ENCODE measurements at places on chromosomes 4 and X.

DNA sequence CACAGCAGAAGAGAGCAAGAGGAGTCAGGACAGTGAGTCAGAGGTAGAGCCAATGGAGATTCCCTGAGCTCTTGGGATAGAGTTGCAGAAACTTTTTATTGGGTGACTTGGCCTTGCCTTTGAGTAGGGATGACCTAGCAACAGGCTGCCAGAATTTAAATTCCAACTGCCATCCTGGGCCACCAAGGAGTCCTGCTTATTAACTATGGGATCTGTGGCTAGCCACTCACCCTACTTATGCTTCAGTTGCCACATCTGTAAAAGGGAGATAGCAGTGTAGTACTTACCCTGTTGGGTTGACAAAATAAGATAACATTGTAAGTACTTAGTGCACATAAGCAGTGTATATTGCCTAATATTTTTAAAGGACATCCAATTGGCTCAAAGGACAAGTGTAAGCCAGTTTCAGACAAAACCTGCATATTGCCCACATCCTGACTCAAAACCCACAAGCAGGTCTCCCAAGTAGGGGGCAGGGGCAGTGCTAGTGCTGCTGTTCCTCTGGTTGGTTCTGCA is 43.5 kb upstream of the TMEM164 start:
- no peak for DNase-seq

GRCh38 chr4:78370631-78371372 is 180.8 kb upstream of the ANXA3 start:
- no peak for DNase-seq

DNA sequence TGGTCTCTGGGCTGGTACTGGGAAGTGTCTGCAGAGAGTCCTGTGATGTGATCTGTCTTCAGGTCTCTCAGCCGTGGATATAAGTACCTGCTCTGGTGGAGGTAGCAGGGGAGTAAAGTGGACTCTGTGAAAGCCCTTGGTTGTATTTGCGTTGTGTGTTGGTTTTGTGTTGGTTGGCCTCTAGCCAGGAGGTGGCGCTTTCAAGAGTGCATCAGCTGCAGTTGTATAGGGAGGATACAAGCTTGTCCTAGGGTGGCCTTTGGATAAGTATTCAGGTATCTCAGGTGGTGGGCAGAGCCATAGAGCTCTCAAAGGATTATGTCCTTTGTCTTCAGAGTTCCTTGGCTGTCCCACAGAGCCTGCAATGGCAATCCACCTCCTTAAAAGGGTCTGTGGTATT is 111.6 kb downstream of the MAGEB17 start:
- DNase-seq: peak; percentile 1

DNA sequence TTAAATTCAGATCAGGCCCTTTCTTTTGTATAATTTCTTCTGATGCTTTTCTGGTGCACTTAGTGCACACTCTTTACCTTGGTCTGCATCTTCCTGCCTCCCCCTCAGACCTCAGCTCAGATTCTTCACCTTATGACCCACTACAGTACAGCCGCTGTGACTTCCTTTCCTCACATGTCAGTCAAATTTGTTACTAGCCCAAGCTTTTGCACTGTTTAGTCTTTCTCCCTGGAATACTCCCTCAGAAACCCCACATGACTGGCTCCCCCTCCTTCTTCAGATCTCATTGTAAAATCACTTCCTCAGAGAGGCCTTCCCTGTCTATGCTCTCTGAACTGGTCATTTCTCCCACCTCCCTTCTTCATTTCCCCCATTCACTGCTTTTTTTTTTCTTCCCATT is 132.9 kb downstream of the FRAS1 start:
- no peak for DNase-seq

DNA sequence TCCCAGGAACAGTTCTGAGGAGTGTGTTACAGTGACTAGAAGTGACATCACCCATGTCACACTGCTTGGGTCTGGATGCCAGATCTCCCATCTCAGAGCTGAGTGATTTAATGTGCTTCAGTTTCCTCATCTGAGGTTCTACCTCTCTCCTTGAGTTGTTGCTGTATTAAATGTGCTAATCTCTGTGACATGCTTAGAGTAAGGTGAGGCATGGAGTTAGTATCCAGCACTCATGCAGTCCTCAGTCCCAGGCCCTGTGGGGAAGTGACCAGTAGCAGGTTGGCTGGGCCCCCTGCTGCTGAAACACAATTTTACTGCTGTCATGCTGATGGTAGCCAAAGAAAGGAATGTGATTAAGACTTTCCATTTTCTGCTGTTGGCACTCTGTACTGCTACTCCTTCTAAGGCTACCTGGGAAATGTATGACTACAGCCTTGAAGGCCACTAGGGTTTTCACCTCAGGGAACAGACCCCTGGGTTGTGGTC is 639.6 kb downstream of the MID1IP1 start:
- DNase-seq: no peak

GRCh38 chr4:75180790-75181776 is 248.2 kb downstream of the PARM1 start:
- DNase-seq: no peak

- DNase-seq: no peak
Measured at GRCh38 chr4:151908201-151908600, 147.4 kb upstream of the GATB start.

DNA sequence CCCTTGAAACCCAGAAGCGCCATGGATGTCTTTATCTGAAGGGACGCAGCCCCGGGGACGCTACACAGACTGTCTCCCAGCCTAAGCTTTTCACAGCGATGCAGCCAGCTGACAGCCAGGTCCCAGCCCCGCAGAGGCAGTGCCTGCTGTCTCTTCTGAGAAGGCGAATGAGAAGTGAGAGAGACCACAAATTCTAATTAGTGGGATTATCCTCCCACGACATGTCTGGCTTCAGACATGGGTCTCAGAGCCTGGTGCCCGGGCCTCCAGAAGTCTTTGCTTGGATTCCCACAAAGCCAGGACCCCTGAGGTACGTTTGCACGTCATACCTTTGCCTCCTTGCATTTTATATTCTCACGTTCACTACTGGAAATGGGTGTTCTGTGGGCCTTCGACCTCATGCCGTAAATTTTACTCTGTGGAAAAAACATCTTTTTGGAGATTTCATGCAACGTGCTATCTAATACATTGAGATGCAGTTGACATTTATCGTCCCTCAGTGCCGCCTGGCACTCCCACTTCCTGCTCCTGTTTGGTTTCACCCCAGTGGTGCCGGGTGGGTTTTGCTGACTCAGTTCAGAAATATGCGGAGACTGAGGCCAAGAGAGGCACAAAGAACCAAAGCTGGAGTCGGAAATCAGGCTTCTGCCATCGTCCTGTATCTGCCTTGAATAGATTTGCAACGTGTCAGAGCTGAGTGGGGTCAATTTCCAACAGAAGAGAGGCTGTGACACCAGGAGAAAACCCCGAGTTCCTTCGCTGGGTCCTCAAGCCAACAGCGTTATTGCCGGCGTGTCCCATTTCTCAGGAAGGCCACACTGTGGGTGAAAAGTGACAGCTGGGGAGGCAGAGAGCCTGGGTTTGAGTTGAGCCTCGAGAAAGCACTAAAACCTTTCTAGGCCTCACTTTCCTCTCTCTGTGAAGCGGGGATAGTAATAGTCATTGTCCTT is 114.4 kb downstream of the STK32B start:
- DNase-seq: no peak

DNA sequence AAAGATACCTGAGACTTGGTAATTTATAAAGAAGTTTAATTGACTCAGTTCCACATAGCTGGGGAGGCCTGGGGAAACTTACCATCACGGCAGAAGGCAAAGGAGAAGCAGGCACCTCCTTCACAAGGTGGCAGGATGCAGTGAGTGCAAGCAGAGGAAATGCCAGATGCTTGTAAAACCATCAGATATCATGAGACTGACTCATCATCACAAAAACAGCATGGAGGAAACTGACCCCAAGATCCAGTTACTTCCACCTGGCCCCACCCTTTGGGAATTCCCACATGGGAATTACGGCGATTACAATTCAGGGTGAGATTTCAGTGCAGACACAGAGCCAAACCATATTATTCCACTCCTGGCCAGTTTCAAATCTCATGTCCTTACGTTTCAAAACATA is 514.7 kb upstream of the SPANXN1 start:
- no peak for DNase-seq

- no peak for DNase-seq
Measured at GRCh38 chr4:122512430-122512829, 55.9 kb upstream of the IL2 start.

DNA sequence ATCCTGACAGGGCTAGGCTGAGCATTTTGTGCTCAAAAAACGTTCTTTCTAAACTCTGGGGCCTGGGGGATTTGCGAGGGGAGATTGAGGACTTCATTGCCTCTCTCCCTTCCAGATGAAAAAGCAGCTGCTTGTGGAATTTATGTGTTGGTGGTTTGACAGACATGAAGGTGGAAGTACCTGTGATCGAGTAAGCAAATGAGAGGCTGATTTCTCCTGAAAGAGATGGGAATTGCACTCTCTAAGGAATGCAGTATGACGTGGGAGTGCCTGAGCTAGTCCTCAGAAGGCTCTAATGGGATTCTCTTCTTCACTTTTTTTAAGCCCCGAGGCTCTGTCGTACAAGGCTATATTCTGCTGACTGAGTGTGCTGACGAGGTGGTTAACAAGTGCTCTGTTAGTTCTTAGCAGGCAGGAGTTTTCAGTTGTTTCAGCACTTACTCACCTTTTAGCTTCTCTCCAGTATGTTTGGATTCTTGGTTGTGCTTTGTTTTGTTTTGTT is 426.8 kb upstream of the CNKSR2 start:
- no peak for DNase-seq

DNA sequence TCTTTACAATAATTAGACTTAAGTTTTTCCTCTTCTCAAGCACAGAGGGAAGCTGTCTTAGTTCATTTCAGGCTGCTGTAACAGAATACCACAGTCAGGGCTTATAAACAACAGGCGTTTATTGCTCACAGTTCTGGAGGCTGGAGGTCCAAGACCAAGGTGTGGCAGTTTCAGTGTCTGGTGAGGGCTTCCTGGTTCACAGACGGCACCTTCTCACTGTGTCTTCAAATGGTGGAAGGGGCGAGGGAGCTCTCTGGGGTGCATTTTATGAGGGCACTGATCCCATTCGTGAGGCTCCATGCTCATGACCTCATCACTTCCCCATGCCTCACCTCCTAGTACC is 115.7 kb upstream of the MXRA5 start:
- no peak for DNase-seq

DNA sequence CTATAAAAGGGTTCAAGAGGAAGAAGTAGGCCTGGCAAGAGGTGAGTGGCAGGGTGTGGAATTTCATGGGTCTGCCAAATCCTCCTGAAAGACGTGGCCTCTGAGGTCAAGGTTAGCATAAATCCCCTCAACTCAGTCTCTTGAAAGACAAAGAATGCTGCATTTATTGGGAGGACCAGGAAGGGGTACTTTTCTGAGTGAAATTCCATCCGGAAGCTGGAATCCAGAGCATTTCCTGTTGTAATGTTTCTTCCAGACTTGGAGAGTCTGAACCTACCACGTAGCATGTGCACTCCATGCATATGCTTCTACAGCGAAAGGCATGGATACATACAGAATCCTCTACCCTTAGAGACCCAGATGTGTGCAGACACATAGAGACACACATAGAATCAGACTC is 13.4 kb upstream of the FGD1 start:
- DNase-seq: no peak

DNA sequence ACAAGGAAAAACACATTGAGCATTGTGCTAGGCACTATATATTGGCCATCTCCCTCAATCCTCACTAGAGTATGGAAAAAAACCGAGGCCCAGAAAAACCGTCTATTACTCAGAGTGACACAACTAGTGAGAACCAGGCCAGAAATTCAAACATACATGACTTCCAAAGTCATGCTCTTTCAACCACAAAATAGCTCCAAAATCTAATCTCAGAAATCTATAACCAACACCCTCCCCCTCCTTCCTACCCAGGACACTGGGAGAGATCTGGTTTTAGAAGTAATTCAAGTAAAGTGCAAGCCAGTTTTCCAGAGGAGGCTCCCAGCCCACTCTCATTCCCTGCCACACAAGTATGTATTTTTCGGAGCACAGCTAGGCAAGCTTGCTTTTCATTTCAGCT is 7.6 kb downstream of the HS3ST1 start:
- no peak for DNase-seq

DNA sequence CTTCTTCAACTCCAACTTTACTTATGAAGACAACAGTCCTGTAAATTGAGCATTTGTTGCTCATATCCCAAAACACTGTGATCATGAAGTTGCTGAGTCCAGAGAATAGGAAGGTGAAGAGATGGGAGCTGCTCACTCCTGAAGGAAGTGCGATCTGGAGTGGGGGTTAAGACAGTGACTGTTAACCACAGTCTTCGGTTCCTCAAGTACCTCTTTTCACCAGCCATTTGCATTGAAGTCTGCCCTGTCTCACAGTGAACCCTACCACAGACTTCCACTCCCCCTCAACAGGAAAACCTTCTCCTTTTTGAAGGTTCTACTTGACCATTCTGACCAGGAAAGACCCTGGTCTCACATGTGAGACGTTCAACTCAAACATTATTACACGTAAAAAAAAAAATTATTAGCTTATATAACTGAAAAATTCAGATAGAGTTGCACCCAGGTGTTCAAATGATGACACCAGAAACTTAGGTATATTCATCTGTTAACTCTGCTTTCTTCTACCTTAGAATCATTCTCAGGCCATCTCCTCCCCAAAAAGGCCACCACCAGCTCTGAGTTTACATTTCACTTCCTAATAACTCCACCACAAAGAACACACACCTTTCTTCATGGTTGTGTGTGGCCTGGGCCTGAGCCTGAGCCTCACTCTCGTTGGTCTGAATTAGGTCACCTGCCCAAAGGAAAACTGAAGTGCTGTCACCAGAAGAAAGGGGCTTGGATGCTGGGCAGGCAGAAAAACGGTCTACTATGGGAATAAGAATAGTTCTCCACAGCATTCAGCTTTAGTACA is 199.2 kb downstream of the DCTD start:
- no peak for DNase-seq

Data from stimulated activated naive CD4-positive, alpha-beta T cell (primary cell).